ENCODE measurements at places on chromosomes 11 and 22. TPM values are rescaled to one million over a fixed set of nuclear protein-coding genes. Genes with fewer than 3 reads are reported as not detected.

The TRIM6 gene
- total RNA-seq, result 1.5 TPM

- peak; percentile 94 for DNase-seq
Observed at GRCh38 chr22:28029201-28029948, 110.3 kb upstream of the PITPNB start.

The CPT1B gene
- 10.7 TPM for total RNA-seq

DNA sequence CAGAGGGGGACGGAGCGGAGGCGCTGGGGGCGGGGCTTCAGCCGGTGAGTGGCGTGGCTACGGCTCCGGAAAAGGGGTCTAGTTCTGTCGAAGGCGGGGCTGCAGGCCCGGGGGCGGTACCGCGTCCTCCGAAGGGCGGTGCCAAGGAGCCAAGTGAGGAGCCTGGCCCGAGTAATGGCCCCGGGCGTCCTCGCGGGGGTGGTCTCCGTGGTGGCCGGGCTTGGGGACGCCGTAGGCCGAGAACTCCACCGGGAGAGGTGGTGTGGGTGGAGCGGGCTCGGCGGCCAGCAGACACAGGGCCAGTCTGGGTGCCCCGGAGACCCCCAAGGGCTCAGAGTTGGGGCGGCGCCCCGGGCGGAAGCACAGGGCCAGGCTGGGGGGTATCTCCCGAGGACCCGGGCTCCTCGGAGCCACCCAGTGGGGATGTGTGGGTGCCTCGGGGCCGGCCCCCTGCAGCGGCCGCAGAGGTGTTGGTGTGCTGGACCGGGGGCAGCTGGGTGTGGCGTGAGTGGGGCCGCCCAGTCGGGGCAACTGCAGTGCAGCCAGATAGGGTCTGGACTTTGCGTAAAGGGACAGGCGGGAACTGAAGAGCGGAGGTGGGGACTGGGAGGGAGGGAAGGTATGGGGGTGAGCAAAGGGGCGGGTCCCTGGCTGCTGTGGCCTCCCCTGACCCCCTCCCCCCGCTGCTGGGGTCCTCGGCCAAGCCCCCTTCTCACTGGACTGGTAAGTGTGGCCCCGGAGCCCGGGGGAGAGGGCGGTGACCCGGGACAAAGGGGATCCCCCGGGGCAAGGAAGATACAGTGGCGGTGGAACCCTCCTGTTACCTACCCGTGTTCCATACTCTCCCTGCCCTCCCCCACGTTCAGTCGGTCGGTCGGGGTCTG lies 838 bp downstream of the FKBP2 start:
- DNase-seq, result peak; percentile 87

GRCh38 chr11:63020671-63021291 lies 5.1 kb upstream of the SLC22A8 start:
- DNase-seq, result no peak

GRCh38 chr22:44338177-44338810 lies 25.5 kb upstream of the SHISAL1 start:
- DNase-seq, result no peak

GRCh38 chr11:71476926-71477640 lies 24.1 kb downstream of the NADSYN1 start:
- no peak for DNase-seq
